ENCODE measurements at places on chromosomes 13 and 19. TPM values are rescaled to one million over a fixed set of nuclear protein-coding genes. Genes with fewer than 3 reads are reported as not detected.

PLD3 gene
- 292 TPM for polyA plus RNA-seq

C13orf42 gene
- polyA plus RNA-seq: 0.31 TPM

KCNN4 gene
- 1.7 TPM for polyA plus RNA-seq

ATP4A gene
- not detected for polyA plus RNA-seq

LHB gene
- polyA plus RNA-seq: 0.30 TPM

KLK12 gene
- not detected for polyA plus RNA-seq

NACC1 gene
- 38.3 TPM for polyA plus RNA-seq

FCER2 gene
- polyA plus RNA-seq: not detected

PTPRS gene
- 88.6 TPM for polyA plus RNA-seq

KLK8 gene
- polyA plus RNA-seq: 2.8 TPM

CEACAM21 gene
- 2.4 TPM for polyA plus RNA-seq

VSTM2B gene
- polyA plus RNA-seq: 0.68 TPM

ADPRHL1 gene
- 2.8 TPM for polyA plus RNA-seq
